Pulmonary artery endothelial cell (primary cell): ENCODE measurements at places on chromosomes 7 and 10.

- no peak for DNase-seq
Measured at GRCh38 chr7:120993553-120994191, 5.2 kb downstream of the CPED1 start.

- no peak for DNase-seq
Measured at GRCh38 chr7:73539709-73540108, 17.6 kb upstream of the BAZ1B start.

- DNase-seq: no peak
Measured at GRCh38 chr7:50393076-50393475, 57.1 kb downstream of the FIGNL1 start.

GRCh38 chr10:115503546-115503945 lies 410.4 kb downstream of the ATRNL1 start:
- no peak for DNase-seq

DNA sequence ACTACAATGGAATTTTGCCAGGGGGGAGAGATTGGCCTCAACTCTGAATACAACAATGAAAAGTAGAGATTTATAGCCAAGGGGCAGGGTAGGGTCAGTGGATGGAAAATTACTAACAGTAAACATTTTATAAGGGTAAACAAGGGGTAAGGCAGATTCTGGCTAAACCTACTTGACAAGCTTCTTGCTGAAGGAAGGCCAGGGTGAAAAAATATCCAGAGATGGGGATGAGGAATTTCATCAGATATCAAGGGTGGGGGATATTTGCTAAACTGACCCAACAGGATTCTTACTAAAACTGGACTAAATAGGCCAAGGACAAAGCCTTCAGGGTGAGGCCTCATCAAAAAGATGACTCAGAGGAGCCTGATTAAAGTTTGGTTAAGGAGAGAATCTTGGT lies 156.3 kb downstream of the RTKN2 start:
- no peak for DNase-seq

DNA sequence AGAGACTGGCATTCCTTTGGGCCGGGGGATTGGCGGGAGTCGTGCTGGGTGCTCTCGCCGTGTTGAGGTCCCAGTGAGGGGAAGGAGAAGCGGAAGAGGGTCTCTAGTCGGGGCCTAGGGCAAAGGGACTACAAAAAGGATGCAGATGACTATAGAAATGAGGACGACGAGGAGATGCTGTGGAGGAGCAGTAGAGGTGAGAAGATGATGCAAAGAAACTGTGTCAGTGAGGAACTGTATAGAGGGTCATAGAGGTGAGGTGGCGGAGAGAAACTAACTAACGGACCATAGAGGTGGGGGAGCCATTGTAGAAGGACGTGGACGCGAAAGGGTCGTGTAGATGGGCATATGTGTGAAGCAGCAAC lies 324 bp downstream of the TWNK start:
- no peak for DNase-seq

- DNase-seq: no peak
Measured at GRCh38 chr7:77393261-77393660, 22.9 kb downstream of the GSAP start.

DNA sequence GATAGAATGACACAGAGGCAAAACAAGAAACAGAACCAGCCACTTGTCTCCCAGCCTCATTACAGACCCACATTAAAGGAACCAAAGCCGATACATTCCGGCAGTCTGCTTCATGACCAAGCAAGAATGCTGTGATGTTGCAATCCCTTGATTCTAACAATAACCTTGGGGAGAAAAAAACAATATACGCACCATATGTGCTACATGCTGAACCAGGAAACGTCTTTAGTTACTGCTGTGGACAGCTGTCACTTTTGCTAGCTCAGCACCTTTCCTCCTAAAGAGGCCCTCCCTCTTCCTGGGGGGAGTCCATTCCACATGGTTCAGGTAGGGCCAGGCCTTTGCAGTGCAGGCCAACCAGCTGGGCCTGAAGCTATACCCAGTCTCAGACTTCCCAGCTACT lies 79.1 kb downstream of the PRTFDC1 start:
- DNase-seq: no peak

GRCh38 chr10:95513008-95513589 lies 48.1 kb downstream of the SORBS1 start:
- DNase-seq: no peak

DNA sequence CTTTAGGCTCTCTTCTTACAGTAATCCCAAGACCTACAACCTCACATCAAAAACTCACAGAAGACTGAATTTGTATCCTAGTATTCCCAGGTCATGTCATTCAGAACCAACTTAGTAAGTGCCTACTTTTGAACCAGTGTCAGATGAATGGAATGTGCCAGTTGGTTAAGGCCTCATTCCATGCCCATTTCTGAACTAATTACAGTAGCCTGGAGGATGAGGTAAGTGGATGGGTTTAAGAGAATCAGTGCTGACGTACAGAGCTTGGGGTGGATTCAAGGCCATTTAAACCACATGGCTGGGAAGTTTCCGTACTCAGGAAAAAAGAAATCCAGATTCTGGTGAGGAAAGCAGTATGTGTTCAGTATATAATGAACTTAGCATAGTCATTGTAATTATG lies 21.9 kb upstream of the FOXP2 start:
- no peak for DNase-seq

- no peak for DNase-seq
Measured at GRCh38 chr10:78378192-78378591, 344.5 kb downstream of the RPS24 start.

DNA sequence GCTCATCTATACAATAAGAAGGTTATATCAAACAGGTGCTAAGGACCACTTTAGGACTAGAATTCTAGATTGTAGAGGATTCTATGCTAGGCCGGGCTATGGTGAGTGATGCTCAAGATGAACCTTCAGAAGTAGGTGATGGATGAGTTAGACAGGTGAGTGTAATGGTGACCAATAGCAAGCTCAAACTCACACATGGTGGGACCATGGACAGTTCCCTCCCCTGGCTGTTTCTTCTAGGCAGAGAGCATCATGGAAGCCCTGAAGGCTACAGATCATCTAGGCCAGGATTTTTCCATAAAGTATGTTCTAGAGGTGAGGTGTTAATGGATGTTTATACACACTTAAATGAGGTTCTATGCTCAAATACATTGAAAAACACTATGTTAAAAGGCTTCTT lies 162.2 kb upstream of the WDR11 start:
- no peak for DNase-seq

- DNase-seq: no peak
Measured at GRCh38 chr10:60942134-60942787, 1.7 kb downstream of the RHOBTB1 start.

DNA sequence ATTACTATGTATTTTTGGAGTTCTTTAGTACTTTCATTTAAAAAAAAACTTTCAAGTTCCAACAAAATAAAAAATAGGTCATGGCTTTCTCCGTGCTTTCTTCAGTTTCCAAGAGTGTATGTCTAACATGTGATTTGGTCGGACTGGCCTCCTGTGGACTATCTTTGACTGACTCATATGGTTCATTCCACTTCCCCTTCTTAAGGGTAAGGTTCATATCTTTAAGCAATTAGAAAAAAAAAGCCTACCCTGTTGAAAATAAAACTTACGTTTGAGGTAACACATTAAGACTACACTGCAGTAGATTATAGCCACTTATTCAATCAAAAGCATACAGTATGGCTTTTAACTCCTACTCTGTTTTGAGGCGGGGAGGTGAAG lies 112.8 kb upstream of the AHR start:
- no peak for DNase-seq

GRCh38 chr7:17590221-17590620 lies 291.8 kb downstream of the AHR start:
- no peak for DNase-seq
